Stimulated activated CD8-positive, alpha-beta memory T cell treated with anti-CD3 and anti-CD28 coated beads, Interleukin-4, amount 100 ng/mL, for 48 hours (primary cell): ENCODE measurements at places on chromosomes 3 and 15.
A peak's percentile ranks its signal among the peaks of the same experiment; 100 is the strongest.

GRCh38 chr3:55416331-55416821 is 70.7 kb downstream of the WNT5A start:
- no peak for DNase-seq

DNA sequence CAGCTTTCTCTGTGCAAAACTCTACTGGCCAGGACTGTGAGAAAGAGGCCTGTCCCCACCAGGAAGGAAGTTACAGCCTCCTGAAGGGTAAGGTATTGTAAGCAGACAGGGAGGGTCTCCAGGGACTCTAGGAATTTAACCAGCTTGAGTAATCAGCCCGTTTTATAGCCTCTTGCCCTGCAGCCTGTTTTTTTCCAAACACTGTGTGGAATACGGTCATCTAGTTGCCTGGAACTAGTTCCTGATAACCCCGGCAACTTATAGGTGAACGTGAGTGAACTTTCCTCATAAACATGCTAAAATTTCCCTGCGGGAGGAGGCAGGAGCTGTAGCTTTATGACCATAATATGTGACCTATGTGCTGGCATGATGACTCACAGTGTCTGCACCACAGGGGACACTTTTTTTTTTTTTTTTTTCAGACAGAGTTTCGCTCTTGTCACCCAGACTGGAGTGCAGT is 60.1 kb upstream of the DAZL start:
- DNase-seq, result no peak

GRCh38 chr3:137360531-137361201 is 402.9 kb downstream of the IL20RB start:
- no peak for DNase-seq

- no peak for DNase-seq
Observed at GRCh38 chr3:78287085-78287484, 1247.2 kb downstream of the ROBO2 start.

DNA sequence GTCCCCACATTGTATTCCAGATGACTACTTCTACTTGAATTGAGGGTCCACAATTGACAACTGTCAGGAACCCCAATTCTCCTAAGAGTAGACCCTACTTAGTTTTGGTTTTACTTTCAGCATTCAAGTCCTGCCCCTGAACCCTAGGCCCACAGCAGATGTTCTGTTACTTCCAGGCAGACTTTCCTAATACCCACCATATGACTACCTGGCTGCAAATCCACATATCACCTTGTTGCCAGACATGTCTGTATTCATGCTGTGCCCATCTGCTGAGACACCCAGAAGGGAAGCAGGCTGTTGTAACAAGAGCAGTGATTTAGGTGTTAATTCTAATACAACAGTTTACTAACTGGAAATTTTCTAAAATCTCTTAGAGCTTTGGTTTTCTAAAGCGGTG is 235.1 kb upstream of the CCDC54 start:
- no peak for DNase-seq

DNA sequence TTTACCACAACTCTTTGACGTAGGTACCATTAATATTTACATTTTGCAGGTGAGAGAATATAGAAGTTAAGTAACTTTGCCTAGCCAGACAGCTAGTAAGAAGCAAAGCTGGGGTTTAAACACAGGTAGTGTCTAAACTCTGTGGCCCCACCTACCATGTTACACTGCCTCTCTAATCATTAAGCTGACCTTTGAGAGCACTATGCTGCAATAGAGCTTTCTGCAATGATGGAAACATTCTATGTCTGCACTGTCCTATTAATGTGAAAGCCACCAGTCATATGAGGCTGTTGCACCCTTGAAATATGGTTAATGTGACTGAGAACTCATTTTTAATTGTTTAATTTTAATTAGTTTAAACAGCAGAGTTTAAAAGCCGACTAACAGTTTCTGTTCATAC is 6.3 kb upstream of the RARB start:
- DNase-seq, result no peak

DNA sequence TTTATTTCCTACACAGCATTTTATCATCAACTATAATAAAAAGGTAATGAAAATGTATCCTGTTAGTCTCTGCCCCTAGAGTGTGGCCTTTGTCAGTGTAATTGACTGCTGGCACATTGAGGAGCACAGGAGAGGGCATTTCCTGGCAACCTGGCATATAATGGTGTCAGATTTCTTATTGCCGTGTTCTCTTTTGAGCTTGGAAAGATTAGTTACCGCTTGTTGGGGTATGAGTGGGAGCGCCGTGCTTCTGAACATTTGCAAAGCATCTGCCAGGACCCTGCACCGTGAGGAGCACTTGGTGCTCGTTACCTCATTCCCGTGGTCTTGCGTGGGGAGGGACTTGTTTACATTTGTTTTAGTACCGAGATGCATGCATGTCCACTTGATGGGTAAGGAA is 124.4 kb downstream of the PTPRG start:
- DNase-seq, result no peak

DNA sequence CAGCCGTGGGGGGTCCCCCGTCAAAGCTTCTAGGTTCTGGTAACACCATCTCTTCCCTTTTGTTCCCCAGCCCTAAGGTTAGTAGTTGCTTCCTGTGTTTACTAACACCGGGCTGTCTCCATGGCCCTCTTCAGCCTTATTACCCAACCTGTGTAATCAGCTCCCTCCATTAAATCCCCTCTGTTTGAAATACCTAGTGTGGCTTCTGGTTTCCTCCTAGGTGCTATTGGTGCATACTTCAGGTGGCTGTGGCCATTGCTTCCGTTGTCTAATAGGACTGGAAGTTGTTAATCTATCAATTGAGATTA is 35.3 kb downstream of the MOBP start:
- DNase-seq, result no peak

GRCh38 chr3:197371591-197372046 is 73.2 kb upstream of the DLG1 start:
- DNase-seq, result no peak

DNA sequence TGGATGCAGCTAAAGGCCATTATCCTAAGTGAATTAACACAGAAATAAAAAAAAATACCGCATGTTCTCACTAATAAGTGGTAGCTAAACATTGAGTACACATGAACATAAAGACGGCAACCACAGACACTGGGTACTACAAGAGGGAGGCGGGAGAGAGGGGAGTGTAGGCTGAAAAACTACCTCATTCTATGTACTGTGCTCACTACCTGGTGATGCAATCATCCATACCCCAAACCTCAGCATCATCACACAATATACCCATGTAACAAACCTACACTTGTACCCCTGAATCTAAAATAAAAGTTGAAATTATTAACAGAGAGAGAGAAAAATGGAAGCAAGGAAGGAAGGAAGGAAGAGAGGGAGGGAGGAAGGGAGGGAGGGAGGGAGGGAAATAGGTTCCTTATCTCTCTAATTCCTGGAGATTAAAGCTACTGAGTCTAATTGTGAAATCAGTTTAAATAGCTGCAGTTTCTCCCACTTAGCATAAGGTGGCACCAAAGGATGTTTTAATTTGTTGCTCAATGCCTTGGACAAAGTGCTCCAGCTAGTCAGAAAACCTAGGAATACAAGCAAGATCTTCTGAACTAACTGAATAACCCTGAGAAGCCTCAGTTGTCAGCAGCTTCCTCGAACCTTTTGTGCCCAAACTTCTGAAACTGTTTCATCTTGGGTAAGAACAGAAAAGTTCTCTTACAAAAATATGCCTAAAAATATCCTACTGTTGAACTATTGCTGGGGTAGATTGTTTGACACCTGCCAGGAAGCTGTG is 79.4 kb upstream of the ATP11B start:
- DNase-seq, result no peak

DNA sequence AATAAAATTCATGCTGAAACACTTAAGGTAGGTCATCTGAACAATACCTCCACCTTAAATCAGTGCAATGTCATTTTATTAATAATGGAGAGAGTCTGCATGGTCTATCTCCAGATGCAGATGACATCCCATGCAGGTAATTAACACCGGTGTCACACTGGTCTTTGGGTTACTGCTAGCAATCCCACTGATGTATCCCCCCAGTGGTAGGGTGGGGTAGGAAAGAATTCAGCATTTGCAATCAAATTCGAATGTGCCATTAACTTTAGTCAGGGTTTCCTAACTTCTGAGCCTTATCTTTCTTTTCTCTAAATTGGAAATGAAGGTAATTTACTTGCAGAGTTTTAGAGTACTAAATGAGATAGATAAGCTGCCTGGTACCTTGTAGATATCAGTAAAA is 44.4 kb downstream of the KIF15 start:
- DNase-seq, result no peak

DNA sequence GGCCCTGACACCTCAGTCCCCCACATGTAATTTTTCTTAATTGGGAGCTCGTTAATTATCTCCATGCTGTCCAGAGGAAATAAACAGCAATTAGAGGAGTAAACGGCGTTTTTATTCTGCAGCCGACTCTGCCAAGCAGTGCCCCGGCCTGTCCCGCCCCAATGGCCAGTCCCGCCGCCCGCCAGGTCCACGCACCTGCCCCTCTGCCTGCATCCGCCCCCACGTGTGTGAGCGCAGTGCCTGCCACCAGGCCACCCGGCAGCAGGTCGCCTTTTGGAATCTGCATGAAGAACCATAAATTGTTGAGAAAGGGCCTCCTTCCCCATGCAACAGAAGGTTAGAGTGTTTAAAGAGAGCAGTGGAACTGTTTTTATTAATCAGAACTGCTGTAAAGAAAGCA is 87.5 kb upstream of the LINGO1 start:
- no peak for DNase-seq

DNA sequence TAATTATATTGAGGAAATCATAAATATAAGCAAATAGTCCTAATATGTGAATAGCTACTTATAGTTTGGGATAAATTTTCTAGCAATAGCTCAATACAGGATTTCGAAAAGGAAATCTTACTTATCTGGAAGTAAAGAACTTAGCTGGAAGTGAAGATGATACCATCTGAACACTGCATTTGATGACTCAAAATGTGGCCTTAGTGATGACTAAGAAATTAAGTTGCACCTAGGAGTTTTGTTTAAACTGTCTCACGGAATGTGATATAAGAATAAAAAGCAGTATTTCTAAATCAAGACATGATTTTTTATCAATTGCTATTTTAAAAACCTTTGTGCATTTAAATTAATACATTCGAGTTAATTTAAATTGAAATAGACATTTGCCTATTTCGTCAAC is 91.2 kb downstream of the EOMES start:
- no peak for DNase-seq

- DNase-seq, result peak; percentile 1
Observed at GRCh38 chr15:101029971-101030661, 111.0 kb downstream of the LRRK1 start.

DNA sequence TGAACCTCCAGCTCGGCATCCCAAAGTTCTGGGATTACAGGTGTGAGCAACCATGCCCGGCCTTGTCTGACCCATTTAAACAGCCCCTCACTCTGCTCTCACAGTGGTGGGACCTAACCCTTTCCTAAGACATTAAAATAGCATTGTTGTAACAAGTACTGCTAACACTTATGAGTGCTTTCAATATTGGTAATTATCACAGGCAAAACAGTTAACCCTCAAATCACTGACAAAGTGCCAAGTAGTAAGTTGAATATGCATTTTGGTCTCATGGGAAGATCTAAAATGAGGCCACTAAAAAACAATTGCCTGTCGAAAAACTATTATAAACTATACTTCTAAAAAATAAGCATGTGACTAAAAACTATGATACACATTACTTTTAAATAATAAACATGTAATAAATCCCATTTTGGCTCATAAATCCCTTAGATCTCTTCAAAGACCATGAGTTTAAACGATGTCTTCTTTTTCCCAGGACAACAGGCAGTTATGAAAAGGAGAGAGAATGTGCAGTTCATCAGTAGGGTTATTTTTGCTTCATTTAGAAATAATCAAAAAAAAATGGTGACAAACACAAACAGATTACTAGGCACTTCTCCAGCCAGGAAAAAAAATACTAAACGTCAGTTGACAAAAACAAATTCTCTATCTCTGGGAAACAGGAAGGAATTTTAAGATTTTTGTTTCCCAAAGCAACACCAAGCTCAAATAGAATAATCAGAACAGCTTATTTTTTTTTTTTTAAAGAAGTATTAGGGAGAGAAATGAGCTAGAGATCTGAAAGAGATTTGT is 95.4 kb downstream of the RFTN1 start:
- no peak for DNase-seq

GRCh38 chr3:123143669-123144411 is 57.9 kb upstream of the SEC22A start:
- DNase-seq, result no peak

GRCh38 chr15:60656481-60656880 is 177.5 kb upstream of the ICE2 start:
- DNase-seq, result no peak

DNA sequence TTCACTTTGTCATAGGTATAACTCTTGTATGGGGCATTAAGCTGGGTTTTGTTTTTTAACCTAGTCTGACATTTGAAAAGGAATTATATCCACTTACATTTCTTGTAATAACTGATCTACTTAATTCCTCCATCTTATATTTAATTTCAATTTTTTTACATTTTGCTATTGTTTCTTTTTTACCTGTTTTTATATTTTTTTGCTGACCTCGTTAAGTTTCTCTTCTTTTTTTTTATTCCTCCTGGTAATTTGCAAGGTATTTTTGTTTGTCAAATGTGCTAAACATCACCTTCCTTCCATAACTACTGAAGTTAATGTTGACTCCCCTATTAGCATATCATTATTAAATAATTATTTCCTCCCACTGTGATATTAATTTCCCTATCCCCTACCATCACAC is 87.7 kb upstream of the NR2F2 start:
- no peak for DNase-seq

DNA sequence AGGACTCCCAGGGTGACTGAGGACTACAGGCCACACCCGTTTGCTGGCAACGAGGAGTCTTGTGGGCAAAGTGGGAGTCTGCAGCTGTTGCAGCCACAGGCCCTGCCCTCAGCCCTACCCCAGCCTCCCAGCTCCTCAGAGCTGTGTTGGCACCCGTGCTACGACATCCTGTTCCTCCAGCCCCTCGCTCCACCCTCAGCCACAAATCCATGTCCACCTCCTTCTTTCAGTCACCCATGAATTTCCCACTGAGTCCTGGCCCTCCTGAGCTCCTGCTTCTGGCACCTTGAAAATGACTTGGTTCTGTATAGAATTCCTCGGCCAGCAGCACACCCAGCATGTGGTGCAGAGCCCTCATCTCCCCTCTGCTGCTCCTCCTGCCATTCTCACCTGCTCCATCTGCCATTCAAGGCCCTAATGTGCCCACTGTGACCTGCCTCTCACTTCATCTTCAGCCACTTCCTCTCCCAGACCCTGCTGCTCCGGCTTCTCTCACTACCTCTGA is 20.9 kb upstream of the VILL start:
- DNase-seq, result no peak

DNA sequence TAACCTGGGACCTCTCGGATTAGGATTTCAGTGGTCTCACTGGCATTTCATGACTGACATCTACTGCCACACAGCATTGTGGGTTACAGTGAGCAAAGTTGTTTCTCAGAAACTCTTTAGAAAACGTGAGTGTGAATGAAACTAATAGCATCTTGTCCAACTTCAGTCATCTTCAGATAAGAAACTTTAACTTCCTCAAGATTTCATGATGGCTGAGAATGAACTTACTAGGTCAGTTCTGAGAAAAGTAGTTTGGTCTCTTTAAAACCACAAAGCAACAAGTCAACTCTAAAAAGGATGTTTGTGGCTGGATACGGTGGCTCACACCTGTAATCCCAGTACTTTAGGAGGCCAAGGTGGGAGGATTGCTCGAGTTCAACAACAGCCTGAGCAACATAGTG is 14.2 kb upstream of the HOMER2 start:
- peak; percentile 36 for DNase-seq

- peak; percentile 82 for DNase-seq
Observed at GRCh38 chr15:48177766-48178647, at the start of gene MYEF2. MYEF2 (minus strand) TSS chr15:48178295; CDS start chr15:48178237, 58 bp downstream.
